ENCODE measurements at places on chromosomes 2 and 18.

GRCh38 chr2:230916218-230916617 lies 8.8 kb downstream of the GPR55 start:
- no peak for DNase-seq

DNA sequence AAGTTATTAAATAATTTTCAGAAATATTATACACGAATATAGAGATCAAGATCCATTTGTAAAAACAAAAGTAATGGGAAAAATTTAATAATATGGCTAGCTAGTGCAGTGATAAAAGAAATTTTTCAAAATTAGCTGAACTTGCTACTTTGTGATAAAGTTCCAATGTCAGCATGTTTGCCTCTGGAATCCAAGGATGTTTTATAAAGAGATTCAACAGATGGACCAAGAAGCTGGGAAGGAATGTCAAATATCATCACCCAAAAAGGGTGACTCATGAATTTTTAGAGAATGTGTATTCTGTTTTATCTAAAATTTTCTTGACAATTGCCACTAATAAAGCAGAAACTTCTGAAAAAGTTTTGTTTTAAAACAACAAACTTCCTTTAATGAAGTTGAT lies 95.3 kb downstream of the FSIP2 start:
- no peak for DNase-seq

GRCh38 chr18:10787293-10787901 lies 261.6 kb downstream of the NAPG start:
- peak; percentile 8 for DNase-seq

GRCh38 chr18:38413193-38413592 lies 847.6 kb upstream of the CELF4 start:
- DNase-seq: no peak

DNA sequence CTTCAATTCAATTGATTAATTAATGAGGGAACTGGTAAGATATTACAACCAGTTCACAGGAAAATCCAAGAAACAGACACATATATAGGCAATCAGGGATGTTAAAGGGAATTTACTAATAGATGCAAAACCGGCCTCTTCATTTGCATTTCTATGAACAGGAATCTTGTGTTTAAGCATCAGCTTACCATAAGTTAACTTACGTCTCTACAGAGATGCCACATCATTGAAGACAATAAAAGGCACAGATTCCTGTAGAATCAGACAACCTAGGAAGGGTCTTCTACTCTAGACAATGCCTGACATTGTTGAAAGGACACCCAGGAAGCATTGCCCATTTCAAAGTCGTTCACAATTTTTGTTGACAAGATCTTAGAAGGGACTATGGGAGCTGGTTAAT lies 121.0 kb upstream of the STPG4 start:
- DNase-seq: no peak

DNA sequence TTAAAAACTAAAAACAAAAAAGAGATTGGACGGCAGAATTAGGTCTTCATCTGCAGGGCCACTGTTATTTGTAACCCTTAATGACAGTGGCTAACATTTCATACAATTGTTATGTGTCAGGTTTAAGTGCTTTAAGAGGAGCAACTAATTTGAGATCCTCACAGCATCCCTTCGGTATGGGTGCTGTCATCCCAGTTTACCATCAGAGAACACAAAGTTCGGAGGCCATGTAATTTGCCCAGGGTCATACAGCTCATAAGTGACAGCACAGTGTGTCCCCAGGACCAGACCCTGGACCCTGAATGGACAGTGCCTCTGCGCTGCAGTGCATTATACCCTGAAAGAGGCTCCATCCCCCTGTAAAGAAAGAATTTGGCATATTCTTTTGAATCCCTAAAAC lies 114.7 kb downstream of the FEZ2 start:
- DNase-seq: no peak

GRCh38 chr18:13584825-13585224 lies 141.5 kb downstream of the FAM210A start:
- no peak for DNase-seq

Measured in GM04503 (cell line).